Dermis lymphatic vessel endothelial cell (primary cell): ENCODE measurements at places on chromosomes 4 and X. TPM values are rescaled to one million over a fixed set of nuclear protein-coding genes. Genes with fewer than 3 reads are reported as not detected.

CYBB gene
- not detected in 2 replicates for total RNA-seq

SPINK2 gene
- total RNA-seq = not detected in 2 replicates

LEF1 gene
- 0.17 and 0.22 TPM in 2 replicates for total RNA-seq

TMEM156 gene
- total RNA-seq = not detected in 2 replicates

F11 gene
- not detected in 2 replicates for total RNA-seq

FABP2 gene
- not detected in 2 replicates for total RNA-seq

NHSL2 gene
- 18.4 and 40.1 TPM in 2 replicates for total RNA-seq

SCRG1 gene
- total RNA-seq = not detected in 2 replicates

FRMPD4 gene
- under 0.01 TPM in 1 of 2 replicates, not detected in the other for total RNA-seq

PDCL2 gene
- total RNA-seq = not detected in 2 replicates

CSAG1 gene
- not detected in 2 replicates for total RNA-seq

RBBP7 gene
- total RNA-seq = 91.0 and 118 TPM in 2 replicates

IKBKG gene
- 9.5 and 12.7 TPM in 2 replicates for total RNA-seq

HAND2 gene
- total RNA-seq = not detected in 2 replicates

MAGEA2 gene
- total RNA-seq = not detected in 2 replicates

SLC6A14 gene
- total RNA-seq = not detected in 2 replicates

MBTPS2 gene
- total RNA-seq = 4.8 and 5.9 TPM in 2 replicates

CPZ gene
- total RNA-seq = not detected in 2 replicates

LAMTOR3 gene
- total RNA-seq = 32.0 and 34.7 TPM in 2 replicates

CLNK gene
- not detected in 2 replicates for total RNA-seq

RENBP gene
- 29.9 and 44.2 TPM in 2 replicates for total RNA-seq

FOXR2 gene
- total RNA-seq = not detected in 2 replicates

LGI2 gene
- under 0.01 TPM in 2 replicates for total RNA-seq

DDIT4L gene
- total RNA-seq = 2.2 and 2.8 TPM in 2 replicates

FAM9B gene
- not detected in 2 replicates for total RNA-seq

AR gene
- total RNA-seq = 0.26 and 0.43 TPM in 2 replicates

AFM gene
- total RNA-seq = not detected in 2 replicates

GPR34 gene
- total RNA-seq = not detected in 2 replicates

CTAG2 gene
- not detected in 2 replicates for total RNA-seq

NUP62CL gene
- total RNA-seq = 0.11 TPM in 1 of 2 replicates, not detected in the other

MYOZ2 gene
- not detected in 2 replicates for total RNA-seq

PRICKLE3 gene
- total RNA-seq = 2.9 and 3.6 TPM in 2 replicates

HS6ST2 gene
- not detected in 2 replicates for total RNA-seq
